NCI-H1105 treated with DMSO at 0.1 percent for 48 hours (cell line): ENCODE measurements at places on chromosomes 7 and 10.

DNA sequence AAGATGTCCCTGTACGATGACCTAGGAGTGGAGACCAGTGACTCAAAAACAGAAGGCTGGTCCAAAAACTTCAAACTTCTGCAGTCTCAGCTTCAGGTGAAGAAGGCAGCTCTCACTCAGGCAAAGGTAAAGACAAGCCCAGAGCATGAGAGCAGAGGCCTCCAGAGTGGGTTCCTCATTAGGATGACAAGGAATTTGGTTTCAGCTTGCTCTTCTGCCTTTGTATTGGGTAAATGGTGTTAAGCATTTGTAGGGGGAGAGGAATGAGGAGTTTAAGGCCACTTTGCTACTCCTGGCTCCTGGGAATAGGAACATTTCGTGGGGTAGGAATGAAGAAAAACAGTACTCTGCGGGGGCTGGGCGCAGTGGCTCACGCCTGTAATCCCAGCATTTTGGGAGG is 8.2 kb downstream of the RBM17 start:
- DNase-seq = no peak

DNA sequence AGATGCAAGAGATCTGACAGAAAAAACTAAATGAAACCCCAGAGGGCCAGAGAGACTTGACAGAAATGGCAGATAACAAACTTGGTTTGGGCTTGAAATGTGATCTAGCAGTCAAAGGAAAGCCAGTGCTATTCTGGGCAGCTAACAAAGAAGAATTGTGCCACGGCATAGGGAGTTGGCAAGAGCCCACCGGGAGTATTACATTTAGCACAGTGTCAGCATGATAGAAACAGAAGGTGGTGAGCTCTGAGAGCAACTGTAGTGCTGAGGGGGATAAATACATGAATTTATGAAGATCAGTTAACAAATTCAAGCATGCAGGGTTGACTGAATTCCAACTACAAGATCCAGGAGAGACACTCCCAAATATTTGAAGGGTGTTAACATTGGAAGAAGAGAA is 91.1 kb downstream of the AHCYL2 start:
- peak; percentile 4 for DNase-seq

GRCh38 chr7:24756545-24757352 is 515 bp downstream of the GSDME start:
- peak; percentile 28 for DNase-seq

DNA sequence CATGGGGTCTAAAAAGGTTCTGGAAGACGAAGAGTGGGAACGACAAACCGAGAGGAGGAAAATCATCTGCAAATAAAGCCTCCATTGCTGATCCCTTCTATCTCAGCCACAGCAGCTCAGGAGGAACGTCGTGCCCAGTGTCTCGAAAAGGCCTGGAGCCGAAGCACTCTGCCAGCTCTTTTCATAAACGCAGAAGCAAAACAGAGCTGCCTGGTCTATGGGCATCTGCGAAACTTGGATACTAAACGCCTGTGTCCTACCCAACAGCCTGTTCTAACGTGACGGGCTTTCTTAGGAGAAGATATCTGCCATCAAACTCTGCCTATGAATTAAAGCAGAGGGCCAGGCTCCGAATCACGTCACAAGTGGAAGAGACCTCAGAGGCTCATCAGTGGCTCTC is 68.7 kb downstream of the GNA12 start:
- no peak for DNase-seq

DNA sequence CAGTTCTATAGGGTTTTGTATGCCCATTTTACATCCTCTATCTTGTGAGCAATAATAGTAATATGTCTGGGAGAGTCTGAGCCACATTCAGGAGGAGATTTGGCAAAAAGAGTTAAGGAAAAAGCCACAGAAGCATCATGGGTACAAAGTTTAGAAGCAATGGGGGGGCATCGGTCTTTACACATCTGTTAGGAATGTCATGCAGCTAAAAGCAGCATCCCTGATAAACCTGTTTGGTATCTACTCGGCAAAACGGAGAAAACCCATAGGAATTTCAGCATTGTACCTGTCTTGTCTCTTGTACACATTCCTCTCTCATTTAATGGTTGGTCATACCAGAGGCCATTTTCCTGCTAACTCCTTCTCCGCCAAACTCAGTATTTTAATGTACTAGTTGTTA is 12.5 kb upstream of the HERPUD2 start:
- DNase-seq = no peak

DNA sequence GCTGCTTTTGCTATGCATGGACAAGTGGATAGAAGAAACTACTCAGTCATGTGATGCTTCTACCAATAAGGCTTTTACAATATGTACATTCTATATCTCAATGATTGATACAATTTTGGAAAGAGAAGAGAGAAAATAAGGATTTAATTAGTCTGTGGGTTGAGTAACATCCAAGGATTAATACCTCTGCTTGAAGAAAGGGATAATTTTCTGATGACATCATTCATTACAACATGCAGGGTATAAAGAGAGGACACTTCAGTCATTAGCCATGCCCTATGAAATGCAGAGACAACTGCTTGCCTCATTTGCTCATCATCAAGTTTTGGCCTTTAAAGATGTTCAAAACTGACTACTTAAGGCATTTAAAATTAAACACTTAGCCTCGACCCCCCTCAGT is 237.3 kb downstream of the AHR start:
- DNase-seq = no peak

DNA sequence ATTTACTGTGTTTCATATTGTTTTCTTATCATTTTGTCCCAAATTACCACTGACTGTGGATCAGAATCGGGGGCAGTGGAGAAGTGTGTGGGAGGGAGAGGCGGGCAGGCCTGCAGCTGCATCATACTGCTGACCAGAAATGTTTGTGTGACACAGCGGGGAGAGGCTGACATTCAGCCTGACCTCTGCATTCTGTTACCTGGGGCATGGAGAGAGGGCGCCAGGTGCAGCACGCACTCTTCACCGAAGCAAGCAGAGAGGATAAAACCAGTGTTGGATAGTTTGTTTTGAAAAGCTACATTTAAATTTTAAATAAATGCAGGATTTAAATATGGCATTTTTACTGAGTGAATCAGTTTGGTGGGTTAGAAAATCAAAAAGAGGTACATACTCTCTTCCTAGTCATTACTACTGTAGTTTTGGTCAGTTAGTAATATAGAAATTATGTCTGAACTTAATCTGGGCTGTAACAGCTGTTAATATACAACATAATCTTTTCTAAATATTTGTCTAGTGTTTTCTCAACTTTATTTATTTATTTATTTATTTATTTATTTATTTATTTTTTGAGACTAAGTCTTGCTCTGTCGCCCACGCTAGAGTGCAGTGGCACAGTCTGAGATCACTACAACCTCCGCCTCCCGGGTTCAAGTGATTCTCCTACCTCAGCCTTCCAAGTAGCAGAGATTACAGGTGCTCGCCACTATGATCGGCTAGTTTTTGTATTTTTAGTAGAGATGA is 8.8 kb upstream of the STMP1 start:
- no peak for DNase-seq

DNA sequence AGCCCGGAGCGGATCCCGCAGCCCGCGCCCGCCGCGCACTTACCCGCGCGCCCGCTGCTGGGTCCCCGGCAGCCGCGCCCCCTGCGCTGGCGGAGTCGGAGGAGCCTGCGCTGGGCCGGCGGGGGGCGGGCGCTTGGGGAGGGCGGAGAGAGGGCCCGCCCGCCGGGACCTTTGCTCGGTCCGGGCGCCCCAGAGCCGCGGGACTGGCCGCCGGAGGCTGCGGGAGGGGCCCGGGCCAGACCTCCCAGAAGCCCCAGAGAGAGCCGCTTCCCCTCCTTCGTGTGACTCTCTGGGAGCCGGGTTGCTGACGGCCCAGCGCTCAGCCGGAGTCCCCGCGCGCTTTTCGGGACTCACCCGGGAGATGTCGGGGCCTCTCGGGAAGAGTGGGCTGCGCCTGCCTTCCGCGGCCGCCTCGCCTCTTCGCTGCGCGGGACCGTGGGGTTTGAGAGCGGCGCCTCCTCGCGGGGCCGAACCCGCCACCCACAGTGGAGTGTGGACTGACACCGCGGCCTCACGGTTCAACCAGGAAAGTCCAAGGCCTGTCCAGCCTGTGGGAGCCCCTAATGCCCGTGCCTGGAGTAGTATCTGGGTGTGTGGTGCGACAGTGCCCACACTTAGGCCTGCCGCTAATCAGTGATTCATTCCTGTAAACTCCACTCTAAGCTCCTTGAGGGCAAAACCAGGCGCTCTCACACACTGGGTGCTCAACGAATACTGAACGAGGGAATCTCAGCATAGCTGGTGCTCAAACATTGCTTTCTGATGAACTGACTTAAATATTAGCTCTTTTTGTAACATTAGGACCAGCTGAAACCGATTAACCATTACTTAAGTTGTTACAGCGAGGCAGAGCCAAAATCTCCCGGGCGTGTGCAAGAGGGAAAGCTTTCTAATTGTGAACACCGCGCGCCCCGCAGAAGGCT is at the start of gene GSDME:
GSDME (minus strand) TSS at position 112 of the 923 bp plus-strand sequence. CDS start 7,690 bp downstream, outside the sequence.
- DNase-seq = no peak

DNA sequence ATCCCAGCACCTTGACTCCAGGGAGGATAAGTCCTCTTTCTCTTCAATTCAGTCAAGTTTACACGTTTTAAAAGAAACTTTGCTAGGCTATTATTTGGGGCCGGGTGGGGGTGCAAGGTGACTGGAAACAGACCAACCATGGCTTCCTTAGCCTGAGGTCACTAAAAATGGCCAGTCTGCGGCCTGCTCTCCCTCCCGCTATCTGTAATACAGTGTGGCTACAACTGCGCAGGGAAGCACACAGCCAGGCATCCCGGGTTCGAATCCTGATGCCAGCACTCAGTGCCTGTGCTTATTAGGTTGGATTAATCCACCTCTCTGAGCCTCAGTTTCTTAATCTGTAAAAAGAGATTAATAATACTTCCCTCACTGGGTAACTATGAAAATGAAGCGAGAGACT is 19.5 kb downstream of the ATP6V1F start:
- DNase-seq = no peak

DNA sequence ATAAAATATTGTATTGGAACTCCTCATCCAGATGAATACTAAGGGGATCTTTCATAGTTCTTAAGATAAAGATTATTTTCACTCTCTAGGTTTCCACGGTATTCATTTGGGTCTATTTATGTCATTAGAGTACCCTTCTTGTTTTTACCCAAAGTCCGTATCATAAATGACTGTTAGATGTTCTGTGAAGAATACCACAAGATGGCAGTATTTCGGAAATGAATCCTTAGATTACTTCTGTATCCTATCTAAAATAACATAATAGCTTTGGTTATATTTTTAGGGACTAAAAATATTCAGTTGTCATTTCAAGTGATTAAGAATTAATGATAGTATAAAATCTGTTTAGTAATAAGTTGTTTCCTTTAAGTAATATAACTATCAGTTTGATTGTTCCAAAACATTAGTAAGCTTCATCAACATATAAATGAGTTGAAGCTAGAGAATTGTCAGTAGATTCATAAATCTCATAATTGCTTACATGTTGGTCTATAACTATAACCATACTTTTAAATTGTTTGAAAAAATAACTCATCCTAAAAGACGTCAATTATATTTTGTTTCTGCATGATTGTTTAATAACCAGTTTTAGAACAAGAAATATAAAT is 337.5 kb upstream of the KCND2 start:
- peak; percentile 55 for DNase-seq

- no peak for DNase-seq
These were observed 6.5 kb upstream of the CPED1 start for GRCh38 chr7:120981888-120982615.

DNA sequence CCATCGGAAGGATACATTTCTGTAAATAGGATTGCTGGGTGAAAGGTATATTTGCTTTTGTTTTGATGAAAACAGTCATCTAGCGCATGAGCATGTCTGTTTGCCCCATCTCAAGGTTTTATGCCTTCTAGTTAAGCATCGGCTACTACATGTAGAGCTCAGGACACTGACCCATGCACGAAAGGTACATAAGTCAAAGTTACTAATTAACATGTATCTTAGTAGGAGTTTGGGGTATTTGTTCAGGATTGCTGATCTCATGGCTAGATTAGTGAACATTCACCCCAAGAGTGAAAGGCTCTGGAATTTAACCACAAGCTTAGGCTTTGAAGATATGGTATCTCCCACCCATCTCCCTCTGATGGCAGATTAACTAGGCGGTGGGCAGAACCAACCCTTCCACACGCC is 91.5 kb downstream of the RBM20 start:
- DNase-seq = no peak

DNA sequence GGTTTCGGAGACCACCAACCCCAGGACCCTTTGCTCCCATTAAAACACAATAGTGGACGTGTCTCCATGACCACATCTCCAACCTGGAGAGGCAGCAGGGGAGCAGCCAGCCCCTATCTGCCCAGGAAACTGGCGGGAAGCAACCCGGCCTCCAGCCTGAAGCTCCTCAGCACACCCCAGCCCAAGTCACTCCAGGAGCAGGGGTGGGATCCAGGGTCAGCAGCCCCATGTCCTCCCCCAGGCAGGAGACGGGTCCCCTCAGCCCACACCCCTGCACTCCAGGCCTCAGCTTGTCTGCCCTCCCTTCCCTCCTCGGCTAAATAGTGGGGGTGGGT is 601 bp downstream of the ADAM8 start:
- DNase-seq = no peak
